ENCODE measurements at places on chromosomes 12 and 14.

GRCh38 chr12:84727961-84728360 is 184.6 kb downstream of the SLC6A15 start:
- DNase-seq: no peak
- H3K4me1 ChIP-seq: no peaks in the 10 kb centered on the region
- H3K36me3 ChIP-seq: no peaks in the 10 kb centered on the region

GRCh38 chr14:33810308-33810707 is 140.6 kb downstream of the EGLN3 start:
- H3K4me3 ChIP-seq: no peak overlapping the region
- peaks cover 7% of the 10 kb centered on the region for H3K27me3 ChIP-seq
- no peak for DNase-seq
- no peak overlapping the region for H3K27ac ChIP-seq
- H3K36me3 ChIP-seq: no peaks in the 10 kb centered on the region

- H3K27me3 ChIP-seq: no peaks in the 10 kb centered on the region
- no peak overlapping the region for H3K4me3 ChIP-seq
- peaks cover 25% of the 10 kb centered on the region for H3K36me3 ChIP-seq
- peak overlapping the region; percentile 71 for H3K27ac ChIP-seq
These were observed 5.6 kb upstream of the KANSL2 start for GRCh38 chr12:48687592-48687991.

DNA sequence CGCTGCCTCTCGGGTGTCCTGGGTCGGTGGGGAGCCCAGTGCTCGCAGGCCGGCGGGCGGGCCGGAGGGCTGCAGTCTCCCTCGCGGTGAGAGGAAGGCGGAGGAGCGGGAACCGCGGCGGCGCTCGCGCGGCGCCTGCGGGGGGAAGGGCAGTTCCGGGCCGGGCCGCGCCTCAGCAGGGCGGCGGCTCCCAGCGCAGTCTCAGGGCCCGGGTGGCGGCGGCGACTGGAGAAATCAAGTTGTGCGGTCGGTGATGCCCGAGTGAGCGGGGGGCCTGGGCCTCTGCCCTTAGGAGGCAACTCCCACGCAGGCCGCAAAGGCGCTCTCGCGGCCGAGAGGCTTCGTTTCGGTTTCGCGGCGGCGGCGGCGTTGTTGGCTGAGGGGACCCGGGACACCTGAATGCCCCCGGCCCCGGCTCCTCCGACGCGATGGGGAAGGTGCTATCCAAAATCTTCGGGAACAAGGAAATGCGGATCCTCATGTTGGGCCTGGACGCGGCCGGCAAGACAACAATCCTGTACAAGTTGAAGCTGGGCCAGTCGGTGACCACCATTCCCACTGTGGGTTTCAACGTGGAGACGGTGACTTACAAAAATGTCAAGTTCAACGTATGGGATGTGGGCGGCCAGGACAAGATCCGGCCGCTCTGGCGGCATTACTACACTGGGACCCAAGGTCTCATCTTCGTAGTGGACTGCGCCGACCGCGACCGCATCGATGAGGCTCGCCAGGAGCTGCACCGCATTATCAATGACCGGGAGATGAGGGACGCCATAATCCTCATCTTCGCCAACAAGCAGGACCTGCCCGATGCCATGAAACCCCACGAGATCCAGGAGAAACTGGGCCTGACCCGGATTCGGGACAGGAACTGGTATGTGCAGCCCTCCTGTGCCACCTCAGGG is 679 bp downstream of the ARF6 start:
- H3K4me3 ChIP-seq: peak overlapping the region; percentile 88
- peak overlapping the region; percentile 97 for H3K27ac ChIP-seq
- DNase-seq: peak; percentile 95
- H3K4me1 ChIP-seq: peaks cover 10% of the 10 kb centered on the region
- H3K27me3 ChIP-seq: no peaks in the 10 kb centered on the region
- peaks cover 65% of the 10 kb centered on the region for H3K36me3 ChIP-seq

DNA sequence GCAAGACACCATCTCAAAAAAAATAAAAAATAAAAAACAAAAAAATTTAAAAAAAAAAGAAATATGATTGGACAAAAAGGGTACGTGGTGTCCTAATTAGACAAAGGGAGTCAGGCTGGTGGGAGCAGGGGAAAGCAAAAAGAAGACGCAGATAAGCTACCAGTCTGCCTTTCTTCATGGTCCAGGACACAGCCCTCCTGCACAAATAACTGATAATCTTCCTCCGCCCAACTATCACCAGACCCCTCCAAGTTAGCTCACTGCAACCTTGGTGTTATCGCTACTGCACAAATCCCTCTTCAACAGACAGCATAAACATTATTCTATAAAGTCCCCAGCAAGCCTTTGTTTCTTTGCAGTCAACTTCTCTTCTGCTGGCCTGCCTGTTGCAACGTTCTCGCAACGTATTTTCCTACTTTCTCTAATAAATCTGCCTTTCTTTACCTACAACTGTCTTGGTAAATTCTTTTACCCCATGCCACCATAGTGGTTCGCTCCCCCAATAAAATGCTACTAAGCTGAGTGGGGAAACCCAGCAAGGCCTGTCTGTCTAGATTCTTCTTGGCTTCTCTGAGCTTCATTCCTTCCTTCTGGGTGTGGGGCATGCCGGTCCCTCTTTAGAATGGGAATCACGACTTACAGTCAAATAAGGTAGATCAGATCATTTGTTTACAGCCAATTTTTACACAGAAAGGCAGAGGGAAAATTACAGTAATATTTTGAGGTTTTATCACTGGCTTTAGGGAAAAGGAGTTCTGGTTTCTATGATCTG is 14.6 kb upstream of the DNAL1 start:
- H3K4me3 ChIP-seq: no peak overlapping the region
- DNase-seq: no peak
- H3K36me3 ChIP-seq: no peaks in the 10 kb centered on the region
- peaks cover 4% of the 10 kb centered on the region for H3K4me1 ChIP-seq

DNA sequence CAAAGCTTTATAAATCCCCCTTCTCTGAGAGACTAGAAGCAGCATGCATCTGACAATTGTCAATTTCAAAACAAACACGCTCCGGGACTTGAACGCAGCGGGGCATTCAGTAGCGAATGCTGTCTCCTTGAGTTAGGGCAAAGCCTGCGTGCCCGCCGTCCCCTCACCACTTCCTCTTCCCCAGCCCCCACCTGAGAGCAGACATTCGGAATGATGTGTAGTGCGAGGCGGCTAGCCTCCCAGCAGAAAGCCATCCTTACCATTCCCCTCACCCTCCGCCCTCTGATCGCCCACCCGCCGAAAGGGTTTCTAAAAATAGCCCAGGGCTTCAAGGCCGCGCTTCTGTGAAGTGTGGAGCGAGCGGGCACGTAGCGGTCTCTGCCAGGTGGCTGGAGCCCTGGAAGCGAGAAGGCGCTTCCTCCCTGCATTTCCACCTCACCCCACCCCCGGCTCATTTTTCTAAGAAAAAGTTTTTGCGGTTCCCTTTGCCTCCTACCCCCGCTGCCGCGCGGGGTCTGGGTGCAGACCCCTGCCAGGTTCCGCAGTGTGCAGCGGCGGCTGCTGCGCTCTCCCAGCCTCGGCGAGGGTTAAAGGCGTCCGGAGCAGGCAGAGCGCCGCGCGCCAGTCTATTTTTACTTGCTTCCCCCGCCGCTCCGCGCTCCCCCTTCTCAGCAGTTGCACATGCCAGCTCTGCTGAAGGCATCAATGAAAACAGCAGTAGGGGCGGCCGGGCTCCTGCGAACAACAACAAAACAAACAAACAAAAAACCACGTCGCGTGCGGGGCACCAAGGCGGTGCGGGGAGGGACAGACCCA is 2.2 kb downstream of the PRMT8 start:
- H3K4me1 ChIP-seq: peaks cover 9% of the 10 kb centered on the region
- H3K4me3 ChIP-seq: no peak overlapping the region
- DNase-seq: peak; percentile 24
- H3K27ac ChIP-seq: no peak overlapping the region
- H3K36me3 ChIP-seq: no peaks in the 10 kb centered on the region

DNA sequence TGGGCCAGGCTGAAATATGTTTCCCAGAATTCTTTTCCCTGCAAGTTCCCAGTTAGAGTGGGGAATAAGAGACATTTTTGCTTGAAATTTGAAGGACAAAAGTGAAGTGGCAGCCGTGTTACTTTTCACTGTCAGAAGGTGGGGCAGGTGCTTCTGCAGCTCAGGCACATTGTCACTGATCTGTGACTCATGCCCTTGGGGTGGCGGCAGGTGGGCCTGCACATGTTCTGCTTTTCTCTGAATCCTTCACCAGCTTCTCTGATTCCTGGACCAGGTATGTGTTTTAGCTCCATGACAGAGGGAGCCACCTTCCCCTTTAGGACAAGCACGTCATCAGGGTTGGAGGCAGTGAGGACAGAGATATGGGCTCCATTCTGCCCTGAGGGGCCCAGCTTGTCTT is 11.7 kb upstream of the KCNA5 start:
- H3K36me3 ChIP-seq: no peaks in the 10 kb centered on the region
- H3K27ac ChIP-seq: no peak overlapping the region
- no peaks in the 10 kb centered on the region for H3K4me1 ChIP-seq
- H3K4me3 ChIP-seq: no peak overlapping the region

DNA sequence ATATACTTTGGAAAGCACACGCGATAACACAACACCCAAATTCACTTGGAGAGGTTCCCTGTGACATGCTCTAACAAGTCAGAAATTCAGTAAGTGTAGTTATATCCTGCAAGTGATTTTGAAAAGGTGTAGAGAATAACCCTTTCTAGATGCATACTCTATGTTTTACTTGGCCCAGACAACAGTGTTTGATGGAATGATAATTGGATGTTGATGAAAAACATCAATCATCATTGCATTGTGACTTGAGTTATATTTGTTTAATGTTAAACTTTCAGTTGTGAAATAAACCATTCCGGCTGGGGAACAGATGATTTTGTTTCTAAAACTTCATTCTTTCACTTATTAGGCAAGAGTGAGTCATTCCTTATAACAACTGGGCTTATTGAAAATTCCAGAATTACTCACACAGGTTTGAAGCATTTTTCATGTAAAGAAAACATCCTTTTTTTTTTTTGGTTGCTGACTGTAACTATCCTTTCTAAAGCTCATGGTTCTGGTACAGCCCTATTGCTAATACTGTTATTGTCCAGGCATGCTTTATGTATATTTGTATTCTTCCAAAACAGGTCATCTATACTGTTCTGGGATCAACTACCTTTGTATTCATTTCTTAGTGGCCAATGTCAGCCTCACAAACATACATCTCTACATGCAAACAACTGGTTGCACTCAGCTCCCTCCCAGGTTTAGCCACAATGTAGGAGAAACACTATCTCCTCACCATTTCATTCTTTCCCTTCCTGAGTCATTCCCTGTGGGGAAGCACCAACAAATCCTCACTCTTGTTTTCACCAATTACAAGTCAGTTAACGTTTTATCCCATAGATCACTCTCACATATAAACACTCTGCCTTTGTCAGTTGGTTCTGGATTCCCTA is 121.2 kb upstream of the LRIG3 start:
- H3K36me3 ChIP-seq: no peaks in the 10 kb centered on the region
- no peak overlapping the region for H3K27ac ChIP-seq
- H3K4me1 ChIP-seq: no peaks in the 10 kb centered on the region
- H3K4me3 ChIP-seq: no peak overlapping the region
- no peak for DNase-seq

- H3K27ac ChIP-seq: no peak overlapping the region
- no peak for DNase-seq
- peaks cover 55% of the 10 kb centered on the region for H3K36me3 ChIP-seq
- no peak overlapping the region for H3K4me3 ChIP-seq
- H3K27me3 ChIP-seq: no peaks in the 10 kb centered on the region
These were observed 50.9 kb downstream of the CHGA start for GRCh38 chr14:92973798-92974372.

- no peak overlapping the region for H3K27ac ChIP-seq
- no peaks in the 10 kb centered on the region for H3K36me3 ChIP-seq
- H3K4me3 ChIP-seq: no peak overlapping the region
- H3K27me3 ChIP-seq: no peaks in the 10 kb centered on the region
- DNase-seq: no peak
- H3K4me1 ChIP-seq: peaks cover 21% of the 10 kb centered on the region
These were observed 218.2 kb downstream of the PTPRO start for GRCh38 chr12:15540469-15540872.

DNA sequence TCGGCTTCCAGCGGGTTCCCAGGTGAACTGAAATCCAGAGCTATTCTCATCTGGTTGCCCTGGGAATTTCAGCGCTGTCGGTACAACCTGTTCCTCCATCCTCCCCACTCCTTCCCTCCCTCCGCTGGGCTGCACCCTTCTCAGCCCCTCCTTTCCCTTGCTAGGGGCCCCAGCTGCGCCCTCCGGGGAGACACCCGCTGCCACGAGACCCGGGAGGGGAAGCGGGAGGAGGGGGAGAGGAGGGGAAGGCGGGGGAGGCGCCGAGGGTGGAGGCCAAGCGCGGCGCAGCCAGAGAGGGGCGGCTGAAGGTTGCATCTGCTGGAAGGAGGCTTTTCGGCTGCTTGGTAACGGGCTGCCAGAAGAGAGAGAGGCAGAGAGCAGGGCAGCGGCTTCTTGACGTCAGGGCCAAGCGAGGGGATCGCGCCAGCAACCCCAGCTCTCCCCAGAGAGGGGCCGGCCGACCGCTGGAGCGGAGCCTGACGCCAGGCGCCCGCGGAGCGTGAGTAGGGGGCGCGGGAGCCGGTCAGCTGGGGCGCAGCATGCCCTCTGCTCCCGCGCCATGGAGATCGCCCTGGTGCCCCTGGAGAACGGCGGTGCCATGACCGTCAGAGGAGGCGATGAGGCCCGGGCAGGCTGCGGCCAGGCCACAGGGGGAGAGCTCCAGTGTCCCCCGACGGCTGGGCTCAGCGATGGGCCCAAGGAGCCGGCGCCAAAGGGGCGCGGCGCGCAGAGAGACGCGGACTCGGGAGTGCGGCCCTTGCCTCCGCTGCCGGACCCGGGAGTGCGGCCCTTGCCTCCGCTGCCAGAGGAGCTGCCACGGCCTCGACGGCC is at the start of gene KCNA5:
TSS of gene KCNA5 (plus strand) at position 291 of the 831 bp plus-strand sequence. CDS start at position 560, 269 bp downstream.
- H3K27ac ChIP-seq: no peak within 1 kb of the TSS
- no peak within 1 kb of the TSS for H3K4me3 ChIP-seq
- H3K36me3 ChIP-seq: no peaks in the 10 kb centered on the region
- DNase-seq: no peak
- H3K4me1 ChIP-seq: no peaks in the 10 kb centered on the region
- peaks cover 35% of the 10 kb centered on the region for H3K27me3 ChIP-seq

DNA sequence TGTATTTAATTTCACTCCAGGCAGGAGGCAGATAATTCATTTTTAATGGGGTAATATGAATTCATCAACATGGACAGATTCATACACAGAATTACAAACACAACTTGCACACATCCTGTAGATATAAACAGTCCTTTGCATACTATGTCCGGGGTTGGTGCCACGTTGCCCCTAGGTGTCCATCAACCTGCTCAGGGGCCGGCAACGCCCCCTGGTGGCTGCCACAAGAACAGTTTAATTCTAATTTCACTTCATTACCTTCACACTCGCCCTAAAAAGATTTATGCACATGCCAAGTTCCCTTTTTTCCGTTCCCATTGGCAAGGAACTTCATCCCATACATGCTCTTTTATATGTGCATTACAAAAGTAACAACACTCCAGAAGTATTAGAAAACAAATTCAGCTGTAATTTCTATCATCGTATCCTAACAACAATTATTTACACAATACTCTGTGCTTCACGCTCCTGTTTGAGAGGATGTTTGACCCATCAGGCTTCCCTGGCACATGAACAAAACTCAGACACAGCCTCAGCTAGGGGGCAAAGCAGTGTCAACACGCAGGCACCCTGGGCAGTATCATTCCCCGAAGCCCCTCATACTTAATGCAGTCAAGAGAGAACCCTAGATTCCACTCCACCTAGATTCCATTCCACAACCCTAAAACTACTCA is 15.5 kb downstream of the MANSC1 start:
- H3K4me1 ChIP-seq: peaks cover 21% of the 10 kb centered on the region
- no peak overlapping the region for H3K4me3 ChIP-seq

All from activated CD8-positive, alpha-beta T cell treated with anti-CD3 and anti-CD28 coated beads for 36 hours (primary cell).